ENCODE measurements at places on chromosomes 5 and 9.
A peak's percentile ranks its signal among the peaks of the same experiment; 100 is the strongest.

DNA sequence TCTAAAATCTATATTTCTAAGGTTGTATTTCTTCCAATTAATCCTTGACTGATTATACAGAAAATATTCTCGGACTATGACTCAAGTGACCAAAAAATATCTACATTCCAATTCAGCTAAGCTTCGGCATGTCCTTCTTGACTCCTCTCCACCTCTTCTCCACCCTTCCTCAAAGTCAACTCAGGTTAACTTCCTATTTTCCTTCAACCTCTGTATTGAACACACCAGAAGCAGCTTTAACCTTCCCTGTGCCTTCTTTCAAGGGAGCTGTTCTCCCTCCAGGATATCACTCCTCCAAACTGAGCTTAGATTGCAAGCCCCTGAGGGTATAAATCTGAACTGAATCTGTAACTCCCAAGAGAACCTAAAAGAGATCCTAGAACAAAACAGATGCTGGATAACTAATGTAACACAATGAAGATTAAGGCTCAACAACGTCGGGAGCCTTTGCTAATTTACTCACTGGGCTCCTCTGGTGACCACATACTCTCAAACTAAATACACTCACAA lies 1.1 kb downstream of the SLCO4C1 start:
- DNase-seq: no peak

- DNase-seq: no peak
Observed at GRCh38 chr9:78320875-78321496, 24.1 kb downstream of the PSAT1 start.

GRCh38 chr5:74257060-74257527 lies 383.4 kb downstream of the ENC1 start:
- DNase-seq: no peak

- peak; percentile 12 for DNase-seq
Observed at GRCh38 chr9:34547960-34548611, 25.3 kb upstream of the ENHO start.

- no peak for DNase-seq
Observed at GRCh38 chr9:130138171-130138653, 34.0 kb upstream of the NCS1 start.

GRCh38 chr9:96108691-96109380 lies 193.1 kb downstream of the HSD17B3 start:
- no peak for DNase-seq

DNA sequence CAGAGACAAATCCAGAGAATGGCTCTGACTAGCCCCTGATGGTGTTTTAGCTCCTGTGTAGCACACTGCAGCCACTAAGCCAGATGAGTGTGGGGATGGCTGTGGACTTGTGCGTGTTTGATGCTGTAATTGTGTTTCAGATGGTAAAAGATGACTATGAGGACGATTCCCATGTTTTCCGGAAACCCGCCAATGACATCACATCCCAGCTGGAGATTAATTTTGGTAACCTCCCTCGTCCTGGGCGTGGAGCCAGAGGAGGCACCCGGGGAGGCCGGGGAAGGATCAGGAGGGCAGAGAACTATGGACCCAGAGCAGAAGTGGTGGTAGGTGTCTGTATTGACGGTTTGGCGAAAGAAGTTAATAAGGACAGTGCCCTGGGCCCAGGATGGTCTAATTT lies 38.0 kb downstream of the HABP4 start:
- no peak for DNase-seq

DNA sequence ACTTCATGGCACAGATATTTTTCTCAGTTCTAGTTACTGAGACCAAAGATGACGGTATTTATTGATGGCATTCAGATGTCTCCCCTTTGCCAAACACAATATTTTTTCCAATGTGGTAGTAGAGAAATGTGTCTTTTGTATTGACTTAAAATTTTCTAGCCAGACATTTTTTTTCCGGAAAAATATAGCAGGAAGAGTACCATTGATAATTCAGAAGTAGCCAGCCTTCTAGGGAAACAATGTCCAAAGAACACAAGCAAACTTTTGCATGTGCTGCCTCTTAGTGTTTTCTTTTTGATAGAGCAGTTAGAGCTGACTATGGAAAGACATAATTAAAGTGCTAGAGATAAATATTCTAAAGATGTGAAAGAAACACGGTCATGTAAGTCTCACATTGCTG lies 231.4 kb downstream of the MARCHF11 start:
- DNase-seq: no peak
